ENCODE measurements at places on chromosomes 4 and X.

DNA sequence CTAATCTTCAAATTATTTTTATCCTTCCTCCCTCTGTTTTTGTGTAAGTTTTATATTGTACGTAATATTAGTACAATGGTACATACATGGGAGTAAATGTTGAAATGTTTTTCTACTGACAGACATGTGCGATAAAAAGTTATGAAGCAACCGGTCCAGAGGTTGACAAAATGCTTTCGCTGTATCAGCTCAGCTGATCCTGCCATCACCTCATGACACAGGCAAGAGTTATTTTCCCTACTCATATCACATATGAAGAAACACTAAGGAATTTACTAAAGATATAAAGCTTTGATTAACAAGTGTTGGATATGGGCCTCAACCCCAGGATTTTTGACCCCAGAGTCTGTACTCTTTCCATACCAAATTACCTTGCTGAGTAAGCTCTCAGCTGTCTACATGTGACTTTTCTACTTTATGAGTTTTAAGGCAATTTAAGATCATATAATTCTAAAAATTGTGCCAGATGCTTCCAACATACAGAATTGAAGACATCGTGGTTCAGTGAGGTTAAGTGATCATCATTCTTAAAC lies 50.0 kb downstream of the CLCN5 start:
- ATAC-seq: no peak

DNA sequence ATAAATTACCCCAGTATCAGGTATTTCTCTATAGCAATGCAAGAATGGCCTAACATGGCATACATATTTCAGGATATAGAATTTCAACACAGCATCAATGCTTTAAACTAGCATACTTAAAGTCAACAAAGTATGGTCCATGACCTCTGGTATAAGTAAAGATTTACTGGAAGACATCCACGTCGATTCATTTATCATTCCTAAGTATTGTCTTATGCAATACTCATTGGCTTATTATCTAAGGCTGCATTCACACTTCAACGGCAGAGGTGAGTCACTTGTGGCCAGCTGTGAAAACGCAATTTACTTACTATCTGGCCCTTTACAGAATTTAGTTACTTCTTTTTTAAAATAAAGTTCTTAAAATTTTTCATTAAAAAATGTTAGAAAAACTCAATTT lies 42.6 kb downstream of the ADGRA3 start:
- no peak for ATAC-seq

DNA sequence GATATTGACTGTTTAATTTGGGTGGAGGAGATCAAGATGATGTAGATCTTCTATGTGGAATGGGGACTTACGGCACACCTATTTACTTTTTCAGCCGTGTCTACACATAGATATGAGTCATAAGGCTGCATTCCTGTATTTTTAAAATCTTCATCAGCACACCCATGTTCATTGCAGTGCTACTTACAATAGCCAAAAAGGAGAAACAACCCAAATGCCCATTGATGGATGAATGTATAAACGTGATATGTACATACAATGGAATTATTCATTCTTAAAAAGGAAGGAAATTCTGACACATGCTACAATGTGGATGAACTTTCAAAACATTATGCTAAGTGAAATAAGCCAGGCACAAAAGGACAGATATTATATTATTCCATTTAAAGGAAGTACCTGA lies 98.6 kb downstream of the AASDH start:
- ATAC-seq: no peak

GRCh38 chr4:168528131-168528949 lies 31.5 kb downstream of the PALLD start:
- no peak for ATAC-seq

DNA sequence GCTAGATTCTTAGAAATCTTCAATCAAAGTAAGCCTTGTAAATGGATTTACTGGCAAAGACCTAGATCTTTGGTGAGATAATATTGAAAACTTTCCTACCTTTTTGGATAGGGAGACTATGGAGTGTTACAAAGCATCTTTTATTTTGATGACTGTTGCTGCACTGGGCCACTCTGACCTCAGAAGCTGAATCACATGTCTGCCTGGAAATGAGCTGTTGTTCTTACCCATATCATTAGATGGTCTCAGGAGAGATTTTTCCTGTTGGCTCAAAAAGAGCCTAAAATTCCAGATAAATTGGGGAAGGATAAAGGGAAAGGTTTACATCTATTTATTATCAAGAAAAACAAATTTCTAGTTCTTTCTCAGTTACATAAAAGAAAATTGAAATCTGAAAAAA lies 127.5 kb upstream of the BMP3 start:
- ATAC-seq: no peak

DNA sequence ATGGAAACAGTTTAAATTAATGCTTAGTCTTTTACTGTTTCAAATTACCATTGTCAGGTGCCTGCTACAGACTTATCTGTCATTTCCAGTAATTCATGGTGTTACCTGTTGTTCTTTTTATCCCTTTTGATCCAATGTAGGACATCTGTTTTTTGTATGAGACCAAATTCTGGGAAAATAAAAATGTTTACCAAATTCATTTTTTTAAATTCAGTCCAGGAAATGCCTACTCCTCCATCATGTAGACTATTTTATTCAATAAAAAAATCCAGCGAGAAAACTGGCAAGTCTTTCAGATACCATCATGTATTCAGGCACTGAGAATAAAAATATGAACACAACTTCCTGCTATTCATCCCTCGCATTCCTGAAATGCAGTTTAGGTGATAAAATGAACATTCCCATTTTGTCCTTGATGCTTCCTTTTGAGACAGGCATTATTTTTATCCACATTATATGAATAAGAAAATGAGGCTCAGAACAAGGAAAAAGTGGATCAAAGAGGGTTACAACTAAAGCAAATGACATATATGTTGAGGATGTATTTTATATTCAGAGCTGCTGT lies 584.2 kb downstream of the SPRY1 start:
- ATAC-seq: no peak

DNA sequence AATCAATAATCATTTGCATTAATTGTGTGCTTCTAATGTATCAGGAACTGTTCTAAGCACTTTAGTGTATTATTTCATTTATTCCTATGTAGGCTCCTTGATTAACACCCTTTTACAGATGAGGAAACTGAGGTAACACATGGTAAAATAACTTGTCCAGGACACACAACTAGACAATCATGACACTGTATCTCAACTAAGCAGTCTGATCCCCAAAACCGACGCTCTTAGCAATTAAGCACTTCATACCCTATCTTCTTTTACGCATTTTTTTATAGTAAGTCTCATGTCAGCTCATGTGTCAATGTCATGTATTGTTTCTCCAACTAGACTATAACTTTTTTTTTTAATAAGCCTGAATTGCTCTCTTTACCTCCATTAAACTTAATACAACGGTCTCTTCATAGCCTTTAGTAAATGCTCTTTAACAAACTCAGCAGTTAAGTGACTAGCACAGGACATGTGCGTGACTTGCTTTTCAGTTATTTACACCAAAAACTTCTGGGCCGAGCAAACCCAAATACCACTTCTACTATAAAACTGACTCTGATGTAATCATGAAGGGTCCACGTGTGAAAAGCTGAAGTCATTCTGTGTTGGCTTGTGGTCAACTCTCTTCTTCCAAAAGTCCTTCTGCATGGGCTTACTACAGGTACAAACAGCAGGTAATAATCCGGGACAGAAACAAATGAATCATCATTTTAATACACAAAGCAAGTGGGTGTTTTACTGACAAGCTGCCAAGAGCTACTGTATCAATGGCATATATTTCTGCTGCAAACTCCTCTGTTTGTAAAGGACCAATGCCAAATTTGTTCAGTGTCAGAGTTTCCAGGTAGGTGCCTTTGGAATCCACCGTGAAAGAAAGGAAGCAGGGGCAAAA lies 7.9 kb upstream of the AMBN start:
- ATAC-seq: no peak

DNA sequence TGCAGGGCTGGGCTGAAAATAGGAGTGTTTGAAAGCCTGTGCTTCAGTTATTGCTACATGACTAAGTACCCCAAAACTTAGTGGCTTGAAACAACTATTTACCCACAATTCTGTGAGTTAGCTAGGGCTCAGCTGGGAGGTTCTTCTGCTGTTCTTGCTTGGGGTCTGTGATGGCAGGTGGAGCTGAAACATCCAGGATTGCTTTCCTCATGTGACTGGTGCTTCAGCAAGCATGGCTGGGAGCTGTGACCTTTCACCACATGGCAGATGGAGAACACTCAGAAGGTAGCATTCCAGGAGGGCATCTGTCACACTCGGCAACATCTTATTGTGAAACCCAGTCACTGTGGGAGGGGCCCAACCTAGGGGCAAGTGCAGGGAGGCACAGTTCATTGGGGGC lies 57.0 kb upstream of the TBC1D14 start:
- ATAC-seq: no peak

Data from activated T-helper 17 cell treated with anti-CD3 and anti-CD28 coated beads, Interleukin-2, amount 50 U/mL, for 72 hours (primary cell).